Activated CD4-positive, CD25-positive, alpha-beta regulatory T cell treated with anti-CD3 and anti-CD28 coated beads, Interleukin-2, amount 50 U/mL, for 72 hours (primary cell): ENCODE measurements at places on chromosomes 12 and 14.

DNA sequence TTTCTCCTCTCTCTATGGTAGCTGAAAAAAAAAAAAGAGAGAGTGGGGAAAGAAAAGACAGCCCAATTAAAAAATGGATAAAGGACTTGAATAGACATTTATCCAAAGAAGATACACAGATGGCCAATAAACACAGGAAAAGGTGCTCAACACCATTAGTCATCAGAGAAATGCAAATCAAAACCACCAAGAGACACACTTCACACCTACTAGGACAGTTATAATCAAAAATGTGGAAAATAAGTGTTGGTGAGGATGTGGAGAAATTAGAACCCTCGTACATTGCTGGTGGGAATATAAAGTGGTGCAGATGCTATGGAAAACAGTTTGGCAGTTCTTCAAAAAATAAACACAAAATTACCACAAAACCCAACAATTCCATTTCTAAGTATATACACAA, 172.4 kb upstream of the GRIN2B start:
- no peak for DNase-seq

DNA sequence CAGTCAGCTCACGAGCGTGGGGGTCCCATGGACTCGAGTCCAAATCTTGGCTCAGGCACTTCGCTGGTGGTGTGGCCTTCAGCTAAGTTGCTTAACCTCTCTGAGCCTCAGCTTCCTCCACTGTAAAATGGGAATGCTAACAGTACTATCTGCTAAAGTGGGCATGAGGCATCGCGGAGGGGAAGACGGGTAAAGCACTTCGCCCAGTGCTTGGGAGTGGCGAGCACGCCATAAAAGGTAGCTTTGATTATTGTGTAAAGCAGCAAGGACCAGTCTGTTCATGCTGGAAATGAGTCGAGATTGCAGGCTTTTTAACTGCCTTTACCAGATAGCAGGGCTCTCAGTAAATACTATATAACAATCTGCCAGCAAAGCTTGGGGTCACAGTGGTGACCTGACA, 24.5 kb downstream of the HRK start:
- DNase-seq: no peak

DNA sequence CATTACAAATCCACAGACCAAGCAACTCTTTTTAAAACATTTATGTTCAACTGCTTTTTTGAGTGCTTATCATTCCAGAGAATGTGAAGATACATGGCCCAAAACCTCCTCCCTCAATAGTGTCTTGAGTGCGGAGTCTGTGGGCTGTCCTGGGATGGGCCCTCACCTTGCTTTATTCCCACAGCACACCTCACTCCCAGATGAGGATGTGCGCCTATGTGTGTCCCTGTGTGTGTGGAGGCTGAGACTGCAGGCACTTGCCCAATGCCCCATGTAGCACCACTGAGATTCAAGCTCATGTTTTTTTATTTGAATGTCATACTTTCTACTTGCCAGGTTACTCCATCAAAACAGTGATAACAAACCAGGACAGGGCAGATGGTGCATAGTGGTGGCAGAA, 291.7 kb downstream of the CACNA1C start:
- DNase-seq: no peak

DNA sequence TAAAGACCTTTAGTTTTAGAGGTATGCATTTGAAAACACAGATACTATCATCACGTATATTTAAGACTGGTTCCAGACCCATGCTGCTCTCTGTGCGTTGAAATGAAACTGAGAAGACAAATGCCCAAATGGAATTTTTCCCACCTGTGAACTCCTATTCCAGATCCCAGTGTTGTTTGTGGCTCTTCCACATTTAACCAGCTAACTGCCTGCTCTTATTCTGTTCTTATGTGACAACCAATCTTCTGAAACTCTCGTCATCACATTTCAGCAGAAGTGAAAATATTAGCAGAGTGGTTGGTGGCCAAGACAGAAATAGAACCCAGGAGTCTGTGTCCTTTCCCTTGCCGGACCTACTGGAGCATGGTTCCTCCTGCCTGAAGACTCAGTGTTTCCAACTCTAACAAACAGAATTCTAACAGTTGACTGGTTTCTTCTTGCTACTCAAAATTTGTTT, 460.2 kb downstream of the RAD51B start:
- DNase-seq: no peak

- no peak for DNase-seq
Observed at GRCh38 chr14:90569606-90570387, 173.0 kb downstream of the CALM1 start.

DNA sequence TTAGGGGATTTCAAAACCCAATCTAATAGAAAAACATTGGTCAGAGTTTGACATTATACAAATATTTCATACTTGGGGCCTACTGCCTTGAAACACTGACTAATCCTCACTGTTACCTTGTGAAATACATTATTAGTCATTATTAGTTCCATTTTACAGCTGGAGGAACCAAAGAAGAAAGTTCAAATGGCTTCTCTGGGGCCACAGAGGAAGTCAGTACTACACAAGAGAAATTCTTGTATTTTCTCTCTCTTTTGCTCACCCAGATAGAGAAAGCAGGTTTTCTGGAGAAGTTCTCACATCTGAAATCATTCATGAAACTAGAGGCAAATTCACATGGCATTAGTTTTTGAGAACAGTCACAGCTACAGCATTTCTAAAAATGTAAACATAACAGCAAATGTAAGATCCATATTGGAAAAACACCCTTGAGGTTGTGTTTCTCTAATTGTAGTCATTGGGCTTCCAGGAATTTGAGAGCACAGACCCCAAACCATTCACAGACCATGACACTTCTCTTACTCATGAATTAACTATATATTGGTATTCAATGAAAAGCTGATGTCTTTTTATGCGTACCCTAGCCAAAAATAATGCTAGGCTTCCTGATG, 83.0 kb downstream of the LLPH start:
- no peak for DNase-seq

- DNase-seq: no peak
Observed at GRCh38 chr12:103912069-103912468, 18.1 kb upstream of the HSP90B1 start.

- DNase-seq: no peak
Observed at GRCh38 chr14:66361013-66361412, 125.2 kb upstream of the CCDC196 start.
